Heart left ventricle (tissue), 16 donors: ENCODE measurements at places on chromosomes 13 and 19. TPM values are rescaled to one million over a fixed set of nuclear protein-coding genes. Genes with fewer than 3 reads are reported as not detected.

Gene DAND5
- polyA plus RNA-seq = 1.4 TPM

- no peaks in the 10 kb centered on the region for H3K36me3 ChIP-seq
- no peaks in the 10 kb centered on the region for H3K4me1 ChIP-seq
- no peak overlapping the region for H3K27ac ChIP-seq
- H3K4me3 ChIP-seq = no peak overlapping the region
- no peak for DNase-seq
- no peaks in the 10 kb centered on the region for H3K27me3 ChIP-seq
Measured at GRCh38 chr13:85013006-85013405, 786.2 kb downstream of the SLITRK6 start.

DNA sequence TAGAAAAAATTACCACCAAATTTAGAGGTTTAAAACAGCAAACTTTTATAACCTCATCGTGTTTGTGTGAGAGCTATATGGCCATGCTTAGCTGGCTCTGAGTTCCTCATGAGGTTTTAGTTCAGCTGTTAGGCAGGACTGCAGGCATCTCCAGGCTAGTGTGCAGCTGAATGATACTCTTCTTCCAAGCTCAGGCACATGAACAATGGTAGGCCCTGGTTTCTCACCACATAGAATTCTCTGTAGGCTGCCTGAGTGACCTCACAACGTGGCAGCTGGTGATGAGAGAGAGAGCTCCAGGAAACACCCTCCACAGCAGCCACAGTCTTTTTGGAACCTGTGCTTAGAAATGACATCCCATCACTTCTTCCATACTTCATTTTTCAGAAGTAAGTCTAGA, 540.6 kb upstream of the MIR17HG start:
- no peaks in the 10 kb centered on the region for H3K36me3 ChIP-seq
- DNase-seq = no peak
- H3K4me1 ChIP-seq = no peaks in the 10 kb centered on the region
- H3K4me3 ChIP-seq = no peak overlapping the region
- H3K27me3 ChIP-seq = no peaks in the 10 kb centered on the region

Gene KANK3
- 19.4 TPM for polyA plus RNA-seq

DNA sequence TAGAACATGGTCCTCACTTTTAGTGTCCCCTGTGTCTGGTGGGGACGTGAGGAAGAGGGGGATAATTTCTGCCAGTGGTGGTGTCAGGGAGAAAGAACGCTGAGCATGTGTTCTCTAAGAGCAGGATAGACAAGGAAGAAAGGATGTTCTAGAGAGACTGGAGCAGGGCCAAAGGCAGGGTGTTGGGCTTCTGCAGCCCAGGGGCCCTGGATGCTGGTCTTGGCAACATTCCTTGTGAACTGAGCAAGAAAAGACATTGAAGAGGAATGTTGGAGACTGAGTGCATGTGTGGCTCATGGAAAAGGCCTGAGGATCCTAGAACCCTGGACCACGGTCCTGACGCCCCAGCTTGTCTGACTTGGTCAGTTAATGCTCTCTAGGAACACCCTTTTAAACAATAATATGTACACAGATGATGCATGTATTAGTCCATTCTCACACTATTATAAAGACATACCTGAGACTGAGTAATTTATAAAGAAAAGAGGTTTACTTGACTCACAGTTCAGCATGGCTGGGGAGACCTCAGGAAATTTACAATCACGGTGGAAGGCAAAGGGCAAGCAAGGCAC, 33.6 kb upstream of the SLC10A2 start:
- H3K4me1 ChIP-seq = no peaks in the 10 kb centered on the region
- H3K27ac ChIP-seq = no peak overlapping the region
- no peaks in the 10 kb centered on the region for H3K27me3 ChIP-seq
- no peak overlapping the region for H3K4me3 ChIP-seq

Gene MBD3L2
- not detected for polyA plus RNA-seq

DNA sequence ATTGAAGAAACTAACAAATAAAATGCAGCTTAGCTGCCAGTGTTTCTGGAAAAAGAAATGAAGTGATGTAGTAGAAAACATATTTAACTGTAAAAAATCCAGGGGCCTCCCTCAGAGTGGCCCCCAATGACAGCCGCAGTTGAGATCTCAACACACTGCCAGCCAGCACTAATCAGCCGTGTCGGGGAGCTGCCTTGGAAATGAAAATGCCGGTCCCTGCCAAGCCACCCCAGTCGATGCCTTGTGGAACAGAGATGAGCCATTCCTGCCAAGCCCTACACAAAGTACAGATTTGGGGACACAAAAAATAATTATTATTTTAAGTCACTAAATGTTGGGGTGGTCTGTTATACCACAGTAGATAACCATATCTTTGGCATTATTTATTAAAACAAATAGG, 1342.4 kb downstream of the EFNB2 start:
- no peaks in the 10 kb centered on the region for H3K27me3 ChIP-seq
- no peak for DNase-seq
- no peaks in the 10 kb centered on the region for H3K4me1 ChIP-seq
- no peaks in the 10 kb centered on the region for H3K36me3 ChIP-seq

Gene SLC10A2
- not detected for polyA plus RNA-seq

DNA sequence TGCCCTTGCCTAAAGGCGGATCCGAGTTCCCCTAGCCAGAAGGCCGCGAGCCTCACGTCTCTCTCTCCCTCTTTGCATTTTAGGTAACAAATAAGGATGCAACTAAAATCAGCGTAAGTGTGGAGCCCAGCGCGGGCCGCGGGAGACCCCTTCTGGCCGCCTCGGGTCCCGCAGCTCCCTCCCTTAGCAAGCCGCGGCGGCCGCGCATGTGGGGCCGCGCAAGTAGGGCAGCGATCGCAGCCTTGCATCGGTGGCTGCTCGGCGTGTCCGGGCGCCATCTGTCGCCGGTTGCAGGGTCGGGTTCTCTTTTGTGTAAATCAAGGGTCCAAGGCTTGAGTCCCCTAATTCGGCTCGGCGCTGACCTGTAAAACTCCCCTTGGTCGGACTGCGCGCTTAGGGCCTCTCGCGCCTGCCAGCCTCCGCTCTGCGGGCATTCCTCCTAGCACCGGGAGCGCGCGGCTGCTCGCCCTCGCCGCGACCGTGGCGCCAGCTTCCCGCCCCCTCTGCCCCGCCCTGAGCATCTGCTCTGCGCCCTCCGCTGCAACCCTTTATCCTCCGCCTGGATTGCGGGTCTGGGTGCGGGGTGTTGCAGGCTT, 2.7 kb downstream of the VSTM2B start:
- H3K4me3 ChIP-seq = peak overlapping the region; percentile 34
- peaks cover 95% of the 10 kb centered on the region for H3K27me3 ChIP-seq
- H3K27ac ChIP-seq = no peak overlapping the region
- DNase-seq = peak; percentile 79

Gene ZNF649
- 7.1 TPM for polyA plus RNA-seq

DNA sequence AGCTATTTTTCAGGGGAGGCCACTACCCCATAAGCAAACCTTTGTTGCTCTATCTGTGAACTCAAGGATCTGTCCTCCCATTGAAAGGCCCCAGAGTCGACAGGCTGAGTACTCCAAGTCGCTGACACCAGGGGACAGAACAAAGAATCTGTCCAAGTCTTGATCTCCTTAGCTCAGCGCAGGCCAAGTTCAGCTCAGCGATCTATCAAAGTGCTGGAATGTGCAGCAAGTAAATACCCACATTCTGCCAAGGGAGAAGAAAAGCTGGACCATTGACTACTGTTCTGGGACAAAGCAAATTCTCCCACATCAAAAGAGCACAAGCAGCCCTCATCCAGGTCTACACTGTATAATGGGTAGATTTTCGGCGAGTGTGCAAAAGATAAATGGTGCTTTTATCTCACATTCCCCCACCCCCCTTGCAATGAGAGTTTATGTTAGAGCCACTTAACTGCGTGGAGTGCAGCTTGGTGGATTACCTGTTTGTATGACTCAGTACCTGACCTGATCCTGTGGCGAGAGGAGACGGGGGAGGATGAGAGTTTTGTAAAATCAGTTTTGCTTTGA, 391.7 kb upstream of the SGCG start:
- H3K27ac ChIP-seq = no peak overlapping the region
- H3K27me3 ChIP-seq = peaks cover 26% of the 10 kb centered on the region
- no peak for DNase-seq
- no peaks in the 10 kb centered on the region for H3K4me1 ChIP-seq
- no peaks in the 10 kb centered on the region for H3K36me3 ChIP-seq

GRCh38 chr13:50684366-50684765, 159.1 kb downstream of the DLEU7 start:
- no peaks in the 10 kb centered on the region for H3K36me3 ChIP-seq
- H3K4me3 ChIP-seq = no peak overlapping the region
- peak overlapping the region; percentile 79 for H3K27ac ChIP-seq
- peaks cover 26% of the 10 kb centered on the region for H3K4me1 ChIP-seq
- no peaks in the 10 kb centered on the region for H3K27me3 ChIP-seq

Gene DIRAS1
- 112 TPM for polyA plus RNA-seq

DNA sequence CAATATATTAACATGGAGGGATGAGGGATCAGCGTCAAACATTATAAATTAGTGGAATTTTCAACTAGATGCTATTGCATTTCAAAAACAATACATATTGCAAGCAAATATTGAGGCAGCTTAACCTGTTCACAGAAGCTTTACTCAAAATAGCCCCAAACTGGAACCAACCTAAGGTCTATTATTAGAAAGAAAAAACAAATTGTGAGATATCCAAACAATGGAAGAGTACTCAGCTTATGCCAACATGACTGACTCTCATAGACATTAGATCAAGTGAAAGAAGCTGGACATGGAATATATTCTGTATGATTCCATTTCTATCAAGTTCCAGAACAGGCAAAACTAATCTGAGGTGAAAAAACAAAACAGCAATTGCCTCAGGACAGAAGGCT, 27.6 kb upstream of the NEK3 start:
- no peak for DNase-seq
- H3K27me3 ChIP-seq = no peaks in the 10 kb centered on the region
- peak overlapping the region; percentile 78 for H3K27ac ChIP-seq
- peaks cover 8% of the 10 kb centered on the region for H3K4me1 ChIP-seq

DNA sequence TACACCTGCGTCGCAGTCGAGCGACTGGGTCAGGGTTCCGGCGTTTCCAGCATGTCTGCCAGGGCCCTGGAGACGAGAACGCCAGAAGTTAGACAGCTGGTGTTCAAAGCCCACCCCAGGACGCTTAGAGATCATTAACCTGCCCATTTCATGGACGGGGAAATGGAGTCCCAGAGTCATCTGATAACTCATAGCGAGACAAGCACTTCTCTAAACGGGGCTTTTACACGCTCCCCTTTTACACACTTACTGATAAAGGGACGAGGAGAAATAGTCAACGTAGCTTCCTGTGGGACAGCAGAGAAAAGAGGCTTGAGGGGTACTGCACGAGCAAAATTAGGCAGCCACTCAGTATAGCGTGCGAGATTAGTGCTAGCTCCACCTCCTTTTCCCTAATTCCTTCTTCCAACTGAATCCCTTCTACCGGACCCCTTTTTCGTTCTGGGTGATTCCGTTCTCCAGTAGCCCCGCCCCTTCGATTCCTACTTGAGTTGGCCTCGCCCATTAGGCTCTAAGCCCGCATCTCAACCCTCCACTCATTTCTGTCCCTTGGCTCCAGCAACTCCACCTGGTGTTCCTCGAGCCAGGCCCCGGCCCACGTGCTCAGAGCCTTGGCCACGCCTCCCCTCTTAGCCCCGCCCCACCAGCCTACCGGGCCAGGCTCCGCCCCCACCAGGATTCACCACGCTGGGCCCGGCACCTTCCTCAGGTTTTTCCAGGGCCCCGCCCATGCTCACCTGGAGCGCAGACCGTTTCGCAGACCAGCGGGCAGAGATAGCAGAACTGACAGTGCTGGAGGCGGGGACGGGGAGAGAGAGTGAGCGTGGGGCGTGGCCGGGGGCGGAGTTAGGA, 3.7 kb downstream of the HRC start:
- peak overlapping the region; percentile 50 for H3K4me3 ChIP-seq
- no peaks in the 10 kb centered on the region for H3K27me3 ChIP-seq
- peak; percentile 78 for DNase-seq
- peaks cover 10% of the 10 kb centered on the region for H3K4me1 ChIP-seq
- no peaks in the 10 kb centered on the region for H3K36me3 ChIP-seq
- peak overlapping the region; percentile 83 for H3K27ac ChIP-seq
